ENCODE measurements at places on chromosomes 7 and 10. TPM values are rescaled to one million over a fixed set of nuclear protein-coding genes. Genes with fewer than 3 reads are reported as not detected.

DNA sequence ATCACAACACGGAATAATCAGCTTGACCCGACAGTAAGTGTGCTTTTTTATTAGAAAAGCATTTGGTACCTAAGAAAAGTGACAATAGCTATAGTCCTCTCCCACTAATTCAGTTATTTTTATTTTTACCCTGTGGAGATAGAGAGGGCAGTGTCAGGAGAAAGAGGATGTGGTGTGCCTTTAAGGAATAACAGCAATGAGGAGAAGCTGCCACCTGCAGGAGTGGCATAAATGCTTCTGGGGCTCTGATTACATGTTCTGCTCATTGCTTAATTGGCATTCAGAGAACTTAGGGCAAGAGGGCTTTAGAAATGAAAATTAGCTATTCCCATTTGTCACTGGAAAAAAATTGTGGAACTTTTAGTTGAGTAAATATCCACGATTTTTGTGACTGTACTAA is 60.1 kb downstream of the DENND11 start:
- DNase-seq, result no peak

DNA sequence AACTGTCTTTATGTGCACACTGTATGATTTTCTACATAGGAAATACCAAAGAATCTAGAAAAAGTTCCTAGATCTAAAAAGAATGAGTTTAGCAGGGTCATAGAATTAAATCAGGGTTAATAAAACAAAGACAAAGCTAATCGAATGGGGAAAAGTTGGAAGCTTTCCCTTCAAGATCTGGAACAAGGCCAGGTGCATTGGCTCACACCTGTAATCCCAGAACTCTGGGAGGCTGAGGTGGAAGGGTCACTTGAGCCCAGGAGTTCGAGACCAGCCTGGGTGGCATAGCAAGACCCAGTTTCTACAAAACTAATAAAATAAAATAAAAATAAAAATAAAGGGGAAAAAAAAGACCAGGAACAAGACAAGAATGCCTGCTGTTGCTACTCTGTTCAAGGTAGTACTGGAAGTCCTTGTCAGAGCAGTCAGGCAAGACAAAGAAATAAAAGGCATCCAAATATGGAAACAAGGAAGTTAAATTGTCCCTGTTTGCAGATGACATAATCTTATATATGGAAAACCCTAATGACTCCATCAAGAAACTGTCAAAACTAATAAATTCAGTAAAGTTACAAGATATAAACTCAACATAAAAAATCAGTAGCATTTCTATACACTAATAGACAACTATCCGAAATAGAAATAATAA is 76.1 kb upstream of the RHEB start:
- no peak for DNase-seq

GRCh38 chr10:65911151-65911835 is 1014.5 kb upstream of the LRRTM3 start:
- DNase-seq, result no peak

Gene SKIDA1
- total RNA-seq, result 3.4 TPM

DNA sequence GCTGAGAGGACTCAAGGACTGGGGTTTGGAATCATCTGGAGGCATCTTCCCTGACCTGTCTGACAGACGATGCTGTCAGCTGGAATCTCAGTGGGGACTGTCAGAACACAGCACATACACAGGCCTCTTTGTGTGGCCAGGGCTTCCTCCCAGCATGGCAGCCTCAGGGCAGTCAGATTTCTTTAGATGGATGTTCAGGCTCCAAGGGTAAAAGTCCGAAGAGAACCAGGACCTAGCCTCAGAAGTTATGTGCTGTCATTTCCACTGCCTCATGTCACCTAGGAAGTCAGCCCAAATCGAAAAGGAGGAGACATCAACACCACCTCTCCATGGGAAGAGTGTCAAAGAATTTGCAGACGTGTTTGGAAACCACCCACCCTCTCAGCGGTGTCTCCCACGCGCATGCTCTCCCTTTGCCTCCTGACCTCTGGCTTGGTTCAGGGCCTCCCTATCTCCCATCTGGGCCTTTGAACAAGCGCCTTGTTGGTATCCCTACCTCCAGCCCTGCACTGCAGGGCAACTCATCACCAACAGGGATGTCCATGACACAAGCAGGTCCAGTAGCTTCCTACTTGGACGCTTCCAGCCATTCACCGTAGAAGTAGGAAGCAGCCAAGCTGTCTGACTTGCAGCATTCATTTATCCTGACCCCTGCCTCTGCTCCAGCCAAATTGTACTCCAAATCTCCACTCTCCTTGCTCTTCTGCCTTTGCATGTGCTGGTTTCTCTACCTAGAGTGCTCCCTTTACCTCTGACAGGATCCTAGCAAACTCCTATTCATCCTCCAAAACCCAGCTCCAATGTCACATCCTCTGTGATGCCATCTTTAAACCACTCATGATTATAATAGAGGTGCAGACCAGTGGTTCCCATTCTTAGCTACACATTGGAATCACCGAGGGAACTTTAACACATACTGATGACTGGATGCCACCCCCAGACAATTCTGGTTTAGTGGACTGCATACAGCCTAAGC is 121.6 kb downstream of the OAT start:
- peak; percentile 27 for DNase-seq

Gene THSD7A
- total RNA-seq, result 1.6 TPM

DNA sequence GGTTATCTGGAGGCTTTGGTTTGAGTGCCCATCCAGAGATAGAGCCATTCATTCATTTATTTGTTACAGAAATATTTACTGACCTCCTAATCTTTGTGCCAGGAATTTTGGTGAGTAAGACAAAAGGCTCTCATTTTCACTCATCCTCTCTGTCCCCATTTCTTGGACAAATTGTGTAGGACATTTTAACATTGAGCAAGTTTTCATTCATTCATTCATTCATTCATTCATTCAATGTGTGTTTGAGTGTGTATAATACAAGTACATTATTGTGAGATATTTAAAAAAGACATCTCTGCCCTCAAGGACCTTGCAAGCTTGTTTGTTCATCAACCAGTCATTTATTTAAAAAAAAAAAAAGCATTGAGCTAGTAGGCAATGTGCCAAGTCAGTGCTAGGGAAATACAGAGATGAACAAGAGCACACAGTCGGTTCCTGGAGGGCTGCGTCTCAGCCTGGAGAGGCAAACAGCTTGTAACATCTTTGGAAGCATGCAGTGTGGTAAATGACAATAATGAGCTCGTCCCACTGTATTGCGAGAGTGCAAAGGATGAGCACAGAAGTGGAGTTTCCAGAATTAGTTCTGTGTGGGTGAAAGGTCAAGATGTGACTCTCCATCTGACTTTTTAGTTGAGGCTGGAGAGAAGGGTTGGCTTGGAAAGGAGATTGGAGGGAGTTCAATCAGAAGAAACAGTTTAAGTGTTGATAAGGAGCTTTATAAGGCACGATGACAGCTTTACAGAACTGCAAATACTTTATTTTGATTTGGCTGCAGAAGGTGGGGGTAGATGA is 50.5 kb upstream of the HBP1 start:
- DNase-seq, result no peak

DNA sequence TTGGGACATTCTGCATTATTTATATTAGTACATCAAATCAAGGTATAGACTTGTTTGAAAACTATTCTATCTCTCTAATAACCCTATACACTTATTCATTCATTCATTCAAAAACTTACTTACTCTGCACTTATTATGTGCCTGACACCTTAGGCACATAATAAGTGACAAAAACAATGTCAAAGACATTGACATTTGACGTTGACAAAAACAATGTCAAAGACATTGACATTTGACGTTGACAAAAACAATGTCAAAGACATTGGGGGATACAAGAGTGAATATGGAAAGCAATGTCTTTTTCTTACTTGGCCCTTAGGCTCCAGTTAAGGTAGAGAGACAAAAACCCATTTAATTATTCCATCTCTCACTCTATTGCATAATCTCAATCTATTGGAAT is 116.0 kb downstream of the CNTNAP2 start:
- no peak for DNase-seq

- no peak for DNase-seq
Measured at GRCh38 chr10:13709931-13710650, 123.3 kb downstream of the PRPF18 start.

Gene WIPF3
- total RNA-seq, result 0.73 TPM

DNA sequence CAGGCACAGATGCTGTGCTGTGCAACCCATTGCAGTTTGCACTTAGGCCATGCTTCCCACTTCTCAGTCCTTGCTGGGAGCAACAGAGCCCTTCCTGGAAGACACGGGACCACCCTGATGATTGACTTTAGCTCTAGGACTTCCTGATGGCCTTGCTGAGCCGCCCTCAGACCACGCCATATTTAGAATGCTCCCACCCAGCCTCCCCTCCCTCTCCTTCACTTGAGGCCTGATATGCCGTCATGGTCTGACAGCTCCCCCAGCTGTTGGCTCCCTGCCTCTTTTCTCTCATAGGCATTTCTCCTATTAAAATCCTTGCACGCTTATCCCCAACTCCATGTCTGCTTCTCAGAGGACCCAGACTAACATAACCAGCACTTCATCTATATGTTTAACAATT is 29.4 kb upstream of the GATAD1 start:
- no peak for DNase-seq

GRCh38 chr7:23968791-23969190 is 258.8 kb downstream of the STK31 start:
- no peak for DNase-seq

- no peak for DNase-seq
Measured at GRCh38 chr10:35042783-35043182, 47.4 kb downstream of the CUL2 start.

Gene GTF2IRD1
- total RNA-seq, result 10.3 TPM

DNA sequence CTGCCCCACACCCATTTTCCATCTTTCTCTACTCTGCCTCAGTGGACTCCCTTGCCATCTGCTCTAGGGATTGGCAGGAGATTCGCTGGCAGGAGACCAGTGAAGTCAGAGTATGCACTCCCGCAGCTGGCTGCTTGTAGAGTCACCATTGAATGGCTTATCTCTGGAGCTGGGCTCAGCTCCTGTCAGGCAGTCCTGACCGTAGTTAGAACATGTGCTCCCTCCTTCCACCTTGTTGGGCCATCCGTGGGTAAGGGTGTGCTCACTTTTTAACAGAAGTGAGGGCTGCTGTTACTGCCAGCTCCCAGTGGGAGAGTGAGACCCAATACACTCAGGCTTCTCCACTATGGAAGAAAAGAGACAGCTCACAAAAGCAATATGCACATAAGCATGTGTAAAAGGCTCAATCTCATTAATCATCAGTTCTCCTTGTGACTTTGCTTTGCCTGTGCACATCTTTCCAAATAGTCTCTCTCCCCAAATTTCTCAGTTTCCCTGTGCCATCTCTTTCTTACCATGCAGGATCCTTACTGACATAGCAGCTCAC is 773.3 kb downstream of the GRID1 start:
- no peak for DNase-seq

All from left lobe of liver (tissue), 2 donors.